ENCODE measurements at places on chromosomes 4 and X.

- DNase-seq: no peak
Observed at GRCh38 chr4:137896221-137896737, 345.9 kb downstream of the SLC7A11 start.

- no peak for DNase-seq
Observed at GRCh38 chr4:20281453-20281852, 29.7 kb downstream of the SLIT2 start.

- DNase-seq: no peak
Observed at GRCh38 chr4:169152899-169153298, 117.9 kb downstream of the SH3RF1 start.

DNA sequence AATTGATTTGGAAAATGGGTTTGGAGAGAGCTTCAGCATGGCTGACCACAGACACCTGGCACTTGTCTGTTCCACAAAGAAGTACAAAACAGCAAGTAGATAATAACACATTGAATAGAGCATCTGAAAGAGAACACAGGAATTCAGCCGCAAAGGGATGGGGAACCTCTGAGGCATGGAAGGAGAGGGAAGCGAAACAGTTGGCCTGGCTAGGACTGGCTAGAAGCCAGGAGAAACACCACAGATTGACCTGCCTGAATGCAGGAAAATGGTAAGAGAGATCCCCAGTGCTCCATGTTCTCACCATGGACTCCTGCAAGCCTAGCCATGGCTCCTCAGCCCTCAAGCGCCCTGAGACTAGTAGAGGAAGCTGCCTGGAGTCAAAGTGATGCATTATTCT, 169.7 kb upstream of the SH3RF1 start:
- no peak for DNase-seq

DNA sequence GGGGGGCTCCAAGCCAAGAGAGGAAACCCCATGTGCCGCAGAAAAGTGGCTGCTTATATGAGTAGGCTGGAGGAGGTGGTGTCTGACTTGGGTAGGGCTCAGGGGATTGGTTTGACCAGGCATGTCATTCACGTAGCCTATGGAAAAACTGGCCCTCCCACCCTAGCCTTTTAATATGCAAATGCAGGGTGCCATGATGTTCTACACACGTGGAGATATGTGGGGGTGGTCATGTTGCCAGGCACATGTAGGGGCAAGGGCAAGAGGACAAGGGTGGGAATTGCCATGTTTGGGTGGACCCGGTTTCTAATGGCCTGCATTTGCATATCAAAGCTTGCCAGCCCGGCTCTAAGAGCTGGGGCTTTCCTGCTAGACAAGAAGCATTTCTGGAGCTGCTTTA, 86.9 kb upstream of the SHISA3 start:
- no peak for DNase-seq

GRCh38 chr4:187017147-187017546, 293.5 kb upstream of the FAT1 start:
- no peak for DNase-seq
